ENCODE measurements at places on chromosomes 13 and 19.
A peak's percentile ranks its signal among the peaks of the same experiment; 100 is the strongest.

DNA sequence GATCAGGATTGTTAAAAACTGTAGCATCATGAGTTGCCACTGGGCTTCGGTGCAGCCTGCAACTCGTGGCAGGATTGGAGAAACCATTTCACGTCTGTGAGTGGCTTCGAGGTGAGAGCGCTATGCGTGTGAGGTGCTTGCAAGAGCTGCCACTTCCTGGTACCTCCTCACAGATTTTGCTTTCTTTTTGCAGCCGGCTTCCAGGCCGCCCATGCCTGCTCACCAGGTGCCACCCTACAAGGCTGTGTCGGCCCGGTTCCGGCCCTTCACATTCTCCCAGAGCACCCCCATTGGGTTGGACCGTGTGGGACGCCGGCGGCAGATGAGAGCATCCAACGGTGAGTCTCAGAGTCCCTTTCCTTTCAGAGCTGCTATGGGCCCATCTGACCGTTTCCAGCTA lies 57.9 kb upstream of the C1QTNF9 start:
- DNase-seq, result peak; percentile 92

DNA sequence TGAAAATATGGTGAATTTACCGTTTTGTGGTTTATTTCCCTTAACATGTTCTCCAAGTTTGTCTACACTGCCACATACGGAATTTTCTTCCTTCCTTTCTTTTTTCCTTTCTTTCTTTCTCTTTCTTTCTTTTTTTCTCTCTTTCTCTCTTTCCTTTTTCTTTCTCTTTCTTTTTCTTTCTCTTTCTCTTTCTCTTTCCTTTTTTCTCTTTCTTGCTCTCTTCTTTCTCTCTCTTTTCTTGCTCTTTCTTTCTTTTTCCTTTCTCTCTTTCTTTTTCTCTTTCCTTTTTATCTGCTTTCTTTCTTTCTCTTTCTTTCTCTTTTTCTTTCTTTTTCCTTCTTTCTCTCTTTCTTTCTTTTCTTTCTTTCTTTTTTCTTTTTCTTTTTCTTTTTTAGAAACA lies 1962.3 kb upstream of the PCDH20 start:
- DNase-seq, result no peak

DNA sequence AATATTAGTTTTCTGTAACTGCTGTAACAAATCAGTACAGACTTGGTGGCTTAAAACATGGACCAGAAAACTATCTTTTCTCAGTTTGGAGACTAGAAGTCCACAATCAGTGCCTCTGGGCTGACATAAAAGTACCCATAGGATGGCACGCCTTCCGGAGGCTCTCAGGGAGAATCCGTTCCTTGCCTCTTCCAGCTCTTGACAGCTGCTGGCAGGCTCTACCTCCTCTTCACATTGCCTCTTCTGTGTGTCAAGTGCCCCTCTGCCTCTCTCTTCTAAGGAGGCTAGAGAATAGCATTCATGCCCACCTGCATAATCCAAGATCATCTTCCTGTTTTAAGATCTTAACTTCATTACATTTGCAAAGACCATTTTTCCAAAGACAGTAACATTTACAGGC lies 1194.2 kb downstream of the EFNB2 start:
- no peak for DNase-seq

GRCh38 chr13:22726726-22727125 lies 454.1 kb upstream of the SGCG start:
- no peak for DNase-seq

- peak; percentile 41 for DNase-seq
Observed at GRCh38 chr19:17590866-17591265, 35.4 kb downstream of the COLGALT1 start.

GRCh38 chr19:47209319-47210179 lies 21.4 kb downstream of the BBC3 start:
- DNase-seq, result no peak

DNA sequence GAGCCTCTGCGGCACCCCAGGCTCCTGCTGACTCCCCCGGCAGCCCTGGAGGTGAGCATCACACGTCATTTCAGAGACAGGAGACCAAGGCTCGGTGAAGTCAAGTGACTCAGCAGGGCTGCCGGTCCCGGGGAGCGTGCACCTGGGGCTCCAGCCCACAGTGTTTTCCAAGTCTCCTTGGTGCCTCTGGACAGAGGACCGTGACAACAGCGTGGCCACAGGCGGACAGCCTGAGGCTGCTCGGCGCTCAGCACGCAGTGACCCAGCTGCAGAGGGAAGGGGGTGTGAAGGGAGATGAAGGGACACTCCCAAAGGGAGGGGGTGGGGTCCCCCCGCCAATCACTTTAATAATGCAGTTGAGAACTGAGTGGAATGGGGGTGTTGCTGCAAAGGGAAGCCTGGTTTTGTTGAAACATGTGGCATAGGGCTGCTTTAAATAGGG lies 17.5 kb upstream of the ASPDH start:
- DNase-seq, result no peak

DNA sequence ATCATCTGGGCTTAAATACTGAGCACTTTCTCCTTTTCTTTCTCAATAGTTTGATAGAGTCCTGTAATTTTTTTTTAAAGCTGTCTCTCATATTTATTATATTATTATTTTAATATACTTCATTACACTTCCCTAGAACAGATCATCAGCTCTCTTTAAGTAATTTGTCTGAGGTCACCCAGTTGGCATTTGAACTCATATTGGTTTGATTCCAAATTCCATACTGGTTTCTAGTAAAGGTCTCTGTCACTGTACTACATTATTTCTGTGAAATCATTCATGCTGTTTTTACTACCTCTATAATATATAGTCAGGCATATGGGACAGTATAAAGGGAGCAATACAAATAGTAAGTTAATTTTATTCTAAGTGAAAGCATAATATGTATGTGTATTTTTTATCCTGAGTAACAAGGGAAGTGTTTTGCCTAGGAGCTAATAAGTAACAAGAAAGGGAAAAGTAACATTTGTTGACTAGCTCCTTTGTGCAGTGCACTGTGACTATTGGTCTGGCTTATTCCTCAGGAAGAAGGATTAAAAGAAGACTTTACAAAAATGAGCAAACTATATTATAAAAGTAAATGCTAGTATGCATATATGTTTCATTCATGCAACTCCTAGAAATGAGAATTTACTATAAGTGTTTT lies 14.3 kb downstream of the LPAR6 start:
- no peak for DNase-seq

All from activated CD4-positive, alpha-beta T cell treated with anti-CD3 and anti-CD28 coated beads, Interleukin-2, amount 50 U/mL, for 16 hours (primary cell).